ENCODE measurements at places on chromosomes 1 and 21.

- no peak for DNase-seq
These were observed 146.1 kb upstream of the FGGY start for GRCh38 chr1:59150577-59151386.

GRCh38 chr1:200179781-200180160 is 152.3 kb downstream of the NR5A2 start:
- no peak for DNase-seq

DNA sequence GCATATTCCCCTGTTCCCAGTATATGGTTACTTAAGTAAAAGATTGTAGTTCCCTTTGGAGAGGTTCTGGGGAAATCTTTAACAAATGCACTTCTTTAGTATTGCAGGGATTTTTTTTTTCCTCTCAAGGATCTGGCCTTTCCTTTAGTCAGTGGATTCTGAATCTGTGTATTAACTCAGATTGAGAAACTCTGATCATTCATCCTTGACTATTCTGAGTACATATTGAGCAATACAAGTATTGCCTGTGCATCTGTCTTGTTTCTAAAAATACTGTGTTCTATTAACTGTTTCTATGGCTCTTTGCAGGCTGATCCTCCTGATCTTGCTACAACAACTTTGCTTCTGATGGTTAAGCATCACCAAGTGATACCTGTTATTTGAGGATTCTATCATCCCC is 67.8 kb upstream of the FGGY start:
- no peak for DNase-seq

DNA sequence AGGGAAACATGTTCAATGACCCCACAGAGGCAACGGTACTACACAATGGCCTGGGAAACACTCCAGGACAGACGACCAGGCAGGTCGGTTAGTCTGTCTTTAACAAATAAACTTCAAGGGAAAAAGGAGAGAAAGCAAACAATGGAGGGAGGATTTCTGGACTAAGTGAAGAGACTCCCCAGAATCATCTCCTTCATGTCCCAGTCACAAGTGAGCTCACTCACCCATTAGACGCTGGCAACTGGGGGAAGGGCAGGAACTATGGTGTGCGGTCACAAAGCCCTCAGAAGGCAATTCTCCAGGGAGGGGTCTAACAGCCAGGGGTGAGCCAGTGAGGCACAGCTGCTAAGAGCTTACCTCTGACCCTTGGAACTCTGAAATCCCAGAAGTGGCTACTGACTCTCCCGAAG is 55.7 kb upstream of the NADK start:
- no peak for DNase-seq

DNA sequence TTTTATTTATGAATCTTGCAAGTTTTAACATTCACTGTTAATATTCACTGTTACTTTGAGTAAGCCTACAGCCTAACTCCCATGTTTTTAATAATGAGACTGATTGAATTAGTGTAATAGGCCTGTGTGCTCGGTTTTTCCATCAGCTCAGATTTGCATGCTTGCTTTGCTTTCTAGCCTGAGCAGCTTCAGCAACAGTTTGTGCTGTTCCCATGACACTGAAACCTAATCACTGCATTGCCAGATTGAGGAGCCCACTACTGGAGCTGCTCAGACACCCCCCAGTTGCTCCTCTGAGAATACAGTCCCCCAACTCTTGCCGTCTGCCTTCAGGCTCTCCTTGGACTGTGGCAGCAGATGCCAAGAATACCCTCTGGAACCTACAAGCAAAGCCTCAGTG is 695.4 kb downstream of the BRINP3 start:
- DNase-seq, result no peak

- DNase-seq, result no peak
These were observed 273.4 kb upstream of the BEND5 start for GRCh38 chr1:49050041-49050440.

GRCh38 chr1:178126261-178126660 is 32.4 kb downstream of the RASAL2 start:
- no peak for DNase-seq

- no peak for DNase-seq
These were observed 85.2 kb downstream of the HLCS start for GRCh38 chr21:36881228-36881627.

GRCh38 chr1:151005729-151006319 is 878 bp downstream of the MINDY1 start:
- no peak for DNase-seq

- no peak for DNase-seq
These were observed 64.4 kb downstream of the HSPA13 start for GRCh38 chr21:14318578-14318977.

GRCh38 chr1:110787328-110788071 is 85.4 kb upstream of the CD53 start:
- no peak for DNase-seq

DNA sequence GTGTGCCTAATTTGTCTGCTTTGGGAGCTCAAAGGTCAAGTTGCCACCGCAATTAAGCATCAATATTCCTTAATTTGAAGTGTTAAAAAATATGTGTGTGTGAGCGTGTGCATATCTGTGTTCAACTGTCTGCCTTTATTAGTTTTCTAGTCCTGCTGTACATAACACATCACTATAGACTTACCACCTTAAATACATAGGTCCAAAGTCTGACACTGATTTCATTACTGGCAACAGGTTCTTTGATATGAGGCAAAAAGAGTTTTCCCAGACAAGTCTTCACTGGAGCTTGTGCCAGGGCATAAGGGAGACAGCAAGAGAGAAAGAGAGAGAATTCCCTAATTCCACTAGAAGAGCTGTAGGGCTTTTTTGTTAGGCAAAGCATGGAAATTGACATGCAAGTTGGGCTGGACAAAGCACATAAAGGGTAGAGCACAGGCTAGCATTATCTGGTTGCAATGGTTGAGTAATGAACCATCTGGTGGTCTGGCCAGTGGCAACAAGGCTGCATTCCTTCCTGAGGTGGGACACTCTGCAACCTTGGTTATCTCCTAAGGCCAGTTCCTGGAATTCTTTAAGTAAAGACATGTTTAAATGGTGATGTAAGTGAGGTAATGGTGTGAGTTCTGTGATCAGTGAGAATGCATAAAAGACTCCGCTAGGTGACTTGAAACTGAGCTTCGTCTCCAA is 457.2 kb upstream of the ADAMTS5 start:
- DNase-seq, result no peak

- DNase-seq, result no peak
These were observed 690 bp downstream of the EPS8L3 start for GRCh38 chr1:109762821-109763645.

GRCh38 chr1:156693848-156694689 is 11.3 kb downstream of the CRABP2 start:
- no peak for DNase-seq

DNA sequence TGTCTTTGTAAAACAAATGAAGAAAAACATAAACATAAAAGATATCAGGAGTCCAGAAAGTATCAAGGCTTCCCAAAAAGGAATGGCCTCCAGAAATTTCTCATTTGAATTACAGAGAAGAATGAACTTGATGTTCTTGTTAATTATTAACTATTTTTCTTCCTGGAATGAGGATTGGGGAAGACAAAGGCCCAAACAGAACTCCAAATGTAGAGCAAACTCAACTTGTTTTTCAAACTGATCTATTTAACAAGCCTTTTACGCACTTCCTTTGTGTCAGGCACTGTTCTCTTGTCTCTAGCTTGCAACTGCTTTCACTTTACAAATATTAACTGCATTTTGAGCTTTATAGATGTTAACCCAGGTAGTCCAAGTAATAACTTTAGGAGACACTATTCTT is 45.5 kb downstream of the LAMC2 start:
- no peak for DNase-seq

GRCh38 chr21:46021978-46022544 is 40.5 kb downstream of the COL6A1 start:
- DNase-seq, result no peak

DNA sequence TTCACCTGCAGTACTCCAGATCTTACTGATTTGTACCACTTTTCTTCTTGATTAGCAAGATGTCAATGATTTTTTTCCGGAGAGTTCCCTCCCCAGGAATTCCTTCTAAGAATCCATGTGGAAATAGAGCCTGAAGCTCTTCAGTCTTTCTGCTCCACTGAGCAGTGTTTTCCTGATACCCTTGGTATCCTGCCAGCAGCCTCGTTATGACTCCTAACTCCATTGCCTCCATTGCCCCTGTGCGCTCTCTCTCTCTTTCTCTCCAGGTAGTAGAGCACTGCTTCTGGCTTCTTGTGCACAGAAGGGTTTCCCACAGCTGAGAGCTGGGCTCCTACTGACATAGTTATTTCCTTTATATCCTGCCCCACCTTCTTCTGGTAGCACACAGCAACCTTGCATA is 12.2 kb downstream of the UBE2U start:
- DNase-seq, result no peak

GRCh38 chr1:193437785-193438184 is 251.4 kb upstream of the B3GALT2 start:
- no peak for DNase-seq

Measured in cerebellar nuclear complex (tissue), 1 donor.